T-helper 2 cell (primary cell): ENCODE measurements at places on chromosomes 16 and 17.

DNA sequence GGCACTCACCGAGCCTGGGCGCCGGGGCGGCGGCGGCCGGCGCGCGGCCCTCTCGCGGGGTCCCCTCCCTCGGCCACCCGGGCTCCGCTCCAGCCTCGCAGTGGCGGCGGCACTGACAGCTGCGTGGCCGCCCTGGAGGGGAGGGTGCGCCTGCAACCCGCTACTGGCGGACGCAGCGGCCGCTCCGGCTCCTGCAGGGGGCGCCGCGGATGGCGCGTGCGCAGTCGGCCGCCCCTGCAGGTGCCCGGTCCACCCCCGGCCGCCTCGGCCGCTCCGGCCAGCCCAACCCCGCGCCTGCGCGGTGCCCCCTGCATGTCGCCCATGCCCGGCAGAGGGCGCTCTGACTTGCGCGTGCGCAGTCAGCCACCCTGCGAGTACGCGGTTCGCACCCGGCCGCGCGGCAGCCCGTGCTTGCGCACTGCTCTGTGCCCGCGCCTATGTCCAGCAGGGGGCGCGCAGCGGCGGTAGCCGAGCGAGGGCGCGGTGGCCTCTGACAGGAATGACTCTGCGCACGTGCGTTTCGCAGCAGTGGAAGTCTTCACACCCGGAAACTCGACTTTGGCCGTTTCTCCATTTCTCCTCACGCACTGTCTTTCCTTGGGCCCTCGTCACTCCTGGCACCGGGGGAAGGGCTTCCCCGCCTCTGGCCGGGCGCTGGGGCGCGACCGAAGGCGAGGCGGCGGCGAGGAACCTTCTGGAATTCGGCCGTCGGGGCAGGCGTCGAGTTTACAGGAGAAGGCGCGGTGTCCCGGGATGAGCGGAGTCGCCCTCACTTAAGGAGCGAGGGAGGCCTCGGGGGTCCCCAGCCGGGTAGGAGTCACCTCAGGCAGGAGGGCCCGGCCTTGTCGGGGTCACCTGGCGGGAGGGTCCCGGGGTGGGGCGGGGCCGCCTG, at the start of gene ABCA3:
Gene ABCA3, minus strand, starts transcription at position 165 of the 892 bp plus-strand sequence. CDS start 14,262 bp downstream, outside the sequence.
- peak; percentile 88 for DNase-seq

- no peak for DNase-seq
Measured at GRCh38 chr17:33516645-33517044, 223.6 kb upstream of the ASIC2 start.

GRCh38 chr17:77579682-77580081, 378.8 kb upstream of the TNRC6C start:
- no peak for DNase-seq

DNA sequence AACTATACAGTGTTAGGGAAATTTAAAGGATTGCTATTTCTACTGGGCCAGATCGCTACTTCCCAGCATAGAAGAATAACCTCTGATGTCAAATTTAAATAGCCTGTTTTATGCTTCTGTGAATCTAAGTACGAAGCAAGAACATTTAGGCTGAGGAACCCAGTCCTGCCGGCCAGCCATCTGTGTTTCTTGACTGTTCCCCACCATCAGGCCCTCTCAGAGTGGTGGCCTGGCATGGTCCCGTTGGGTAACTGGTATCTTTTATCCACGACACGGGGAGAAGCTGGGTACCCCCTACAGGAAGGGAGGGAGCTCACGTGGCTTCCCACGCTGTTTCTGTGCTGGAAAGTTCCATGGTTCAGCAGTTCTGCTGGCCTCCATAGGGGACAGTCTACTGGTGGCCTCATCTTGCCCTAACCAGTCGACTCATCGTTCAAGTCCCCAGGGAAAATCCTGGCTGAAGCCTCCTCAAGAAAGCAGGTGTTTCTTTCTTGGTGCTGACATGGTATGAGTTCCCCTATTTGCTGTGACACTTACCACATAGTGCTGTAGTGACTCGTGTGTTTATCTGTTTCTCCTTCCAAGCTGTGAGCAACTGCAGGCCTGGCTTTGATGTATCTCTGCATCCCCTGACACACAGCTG, 201.7 kb upstream of the NLRP1 start:
- DNase-seq = no peak

DNA sequence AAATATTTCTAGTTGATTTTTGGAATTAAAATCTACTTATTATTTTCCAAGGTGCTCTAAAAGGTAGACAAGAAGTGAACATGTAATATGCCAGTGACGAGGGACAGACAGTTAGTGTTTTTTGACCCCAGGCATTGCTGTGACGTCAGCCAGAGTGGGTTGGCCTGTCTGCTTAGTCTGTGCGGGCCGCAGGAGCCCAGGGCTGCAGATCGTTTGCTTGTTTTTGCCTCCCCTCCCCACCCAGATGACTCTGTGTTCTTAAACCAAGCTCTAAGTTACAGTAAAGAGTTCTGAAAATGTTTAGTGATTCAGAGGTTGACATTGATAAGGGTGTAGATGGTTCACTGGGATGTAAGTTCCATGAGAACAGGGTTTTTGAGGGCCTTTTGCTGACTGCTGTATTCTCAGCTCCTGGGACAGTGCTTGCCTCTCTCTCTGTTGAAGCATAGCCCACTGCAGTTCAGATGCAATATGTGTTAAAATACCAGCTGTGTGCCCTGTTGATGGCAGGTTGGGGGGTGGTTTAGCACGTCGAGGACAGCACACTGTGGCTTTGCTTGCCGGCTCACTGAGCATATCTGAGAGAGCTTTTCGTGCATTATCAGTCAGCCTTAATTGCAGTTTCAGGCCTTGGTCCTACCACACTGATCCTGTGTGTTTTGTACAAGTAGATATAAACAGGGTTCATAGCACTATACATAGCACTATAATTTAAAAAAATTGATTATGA, 64.8 kb downstream of the SEC14L1 start:
- DNase-seq = no peak

DNA sequence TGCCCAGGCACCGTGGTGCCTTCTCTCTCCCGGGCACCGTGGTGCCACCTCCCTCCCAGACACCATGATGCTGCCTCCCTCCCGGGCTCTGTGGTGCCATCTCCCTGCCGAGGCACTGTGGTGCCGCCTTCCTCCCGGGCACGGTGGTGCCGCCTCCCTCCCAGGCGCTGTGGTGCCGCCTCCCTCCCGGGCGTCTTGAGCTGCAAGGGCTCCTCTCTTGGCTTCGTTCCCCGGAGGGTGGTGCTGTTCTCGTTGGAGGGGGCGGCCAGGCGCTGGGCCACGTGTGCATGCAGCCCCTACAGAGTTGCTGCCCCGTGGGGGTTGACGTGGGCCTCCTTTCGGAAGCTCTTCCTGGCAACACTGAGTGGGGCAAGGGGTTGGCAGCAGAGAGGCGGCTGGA, 8.2 kb downstream of the CENPX start:
- DNase-seq = no peak

GRCh38 chr17:74843352-74843627, 16.4 kb downstream of the GRIN2C start:
- no peak for DNase-seq

DNA sequence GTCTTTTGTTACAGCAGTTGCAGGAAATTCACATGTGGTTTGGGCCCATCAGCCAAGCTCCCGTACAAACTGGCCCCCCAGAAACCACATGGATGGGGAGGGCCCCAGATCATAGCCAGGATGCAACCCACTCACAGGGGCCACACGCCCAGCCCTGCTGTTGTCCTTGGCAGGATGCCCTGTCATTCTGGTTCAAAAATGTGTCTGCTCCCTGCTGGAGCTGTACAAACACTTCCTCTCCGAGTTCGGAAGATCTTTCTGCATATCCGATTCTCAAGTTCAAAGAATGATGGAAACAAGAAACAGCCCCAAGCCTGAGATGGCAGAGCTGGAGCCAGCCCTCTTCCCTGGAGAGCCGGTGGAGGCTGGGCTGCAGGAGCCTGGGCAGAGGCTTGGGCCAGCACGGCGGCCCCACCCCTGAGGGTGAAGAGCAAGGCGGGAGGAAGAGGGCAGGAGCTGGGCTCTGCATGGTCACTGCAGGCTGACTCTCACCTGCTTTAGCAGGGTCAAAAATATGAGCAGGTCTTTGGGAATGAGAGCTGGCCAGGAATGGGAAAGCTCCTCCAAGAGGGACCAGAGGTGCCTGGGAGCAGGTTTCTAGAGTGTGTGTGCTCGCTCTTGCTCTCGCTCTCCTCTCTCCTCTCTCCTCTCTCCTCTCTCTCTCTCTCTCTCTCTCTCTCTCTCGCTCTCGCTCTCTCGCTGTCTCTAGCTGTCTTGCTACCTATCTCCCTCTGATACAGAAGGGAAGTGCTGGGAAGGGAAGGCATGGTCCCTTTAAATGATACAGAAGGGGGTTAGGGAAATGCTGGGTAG, 34.7 kb upstream of the ENPP7 start:
- DNase-seq = no peak

GRCh38 chr16:89051521-89052166, 42.0 kb upstream of the ACSF3 start:
- DNase-seq = no peak

GRCh38 chr16:30124985-30125379, 2.0 kb upstream of the MAPK3 start:
- DNase-seq = no peak

GRCh38 chr16:73317321-73317857, 269.5 kb upstream of the ZFHX3 start:
- no peak for DNase-seq

DNA sequence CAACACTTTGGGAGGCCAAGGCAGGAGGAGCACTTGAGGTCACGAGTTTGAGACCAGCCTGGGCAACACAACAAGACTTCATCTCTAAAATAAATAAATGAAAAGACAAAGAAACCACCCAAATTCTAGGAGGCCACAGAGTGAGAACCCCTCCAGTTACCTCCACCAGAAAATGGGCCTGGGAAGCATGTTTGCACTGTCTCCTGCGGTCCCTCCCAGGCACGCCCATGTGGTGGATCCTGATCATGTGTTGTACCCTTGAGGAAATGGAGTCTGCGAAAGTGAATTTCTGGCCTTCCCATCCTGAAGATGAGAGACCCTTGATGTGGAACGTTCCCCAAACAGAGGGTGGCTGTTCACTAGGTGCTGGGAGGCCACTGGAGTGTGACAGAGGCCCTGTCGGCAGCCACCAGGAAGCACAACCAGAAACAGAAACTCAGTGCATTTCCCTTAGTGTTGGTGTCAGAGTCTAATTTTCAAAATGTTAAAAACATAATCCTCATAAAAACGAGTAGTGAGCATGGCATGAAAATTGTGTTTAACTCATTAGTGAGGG, 19.2 kb upstream of the USP22 start:
- DNase-seq = no peak

DNA sequence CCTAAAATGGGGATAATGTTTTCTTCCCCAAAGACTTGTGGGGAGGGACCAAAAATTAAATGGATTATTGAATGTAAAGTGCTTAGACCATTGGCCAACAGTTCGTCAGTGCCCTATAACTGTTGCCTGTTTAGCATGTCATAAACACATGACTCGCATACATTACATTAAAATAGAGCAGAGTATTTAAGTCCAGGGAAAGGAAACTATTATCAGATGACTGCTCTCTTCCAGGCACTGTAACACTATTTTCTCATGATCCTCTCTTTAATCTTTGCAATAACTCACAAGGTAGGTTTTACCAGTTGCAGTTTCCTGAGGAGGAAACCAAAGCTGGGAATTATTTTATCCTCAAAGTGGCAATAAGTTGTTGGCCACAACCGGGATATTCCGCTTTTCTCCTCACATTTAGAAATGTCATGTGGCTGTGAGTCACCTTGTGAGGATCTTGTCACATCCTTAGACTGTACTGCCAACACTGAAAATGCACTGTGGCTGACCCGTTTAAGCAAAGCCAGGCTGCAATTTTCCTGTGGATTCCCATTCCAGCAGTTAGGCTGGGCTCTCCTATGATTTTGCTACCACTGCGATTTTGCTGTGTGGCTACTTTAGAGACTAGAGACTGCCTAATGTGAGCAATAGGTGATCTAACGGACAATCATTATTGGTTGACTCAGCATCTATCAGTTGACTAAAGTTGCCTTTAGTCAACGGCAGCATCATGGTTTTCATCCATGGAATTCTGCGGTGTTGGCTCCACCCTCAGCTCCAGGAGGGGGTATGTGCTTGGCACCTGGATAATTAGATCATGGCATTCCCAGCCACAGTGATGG, 58.3 kb upstream of the DHX40 start:
- DNase-seq = no peak

- DNase-seq = no peak
Measured at GRCh38 chr16:4018391-4018790, 97.9 kb downstream of the ADCY9 start.

GRCh38 chr17:73043686-73044581, 48.6 kb downstream of the SLC39A11 start:
- no peak for DNase-seq

DNA sequence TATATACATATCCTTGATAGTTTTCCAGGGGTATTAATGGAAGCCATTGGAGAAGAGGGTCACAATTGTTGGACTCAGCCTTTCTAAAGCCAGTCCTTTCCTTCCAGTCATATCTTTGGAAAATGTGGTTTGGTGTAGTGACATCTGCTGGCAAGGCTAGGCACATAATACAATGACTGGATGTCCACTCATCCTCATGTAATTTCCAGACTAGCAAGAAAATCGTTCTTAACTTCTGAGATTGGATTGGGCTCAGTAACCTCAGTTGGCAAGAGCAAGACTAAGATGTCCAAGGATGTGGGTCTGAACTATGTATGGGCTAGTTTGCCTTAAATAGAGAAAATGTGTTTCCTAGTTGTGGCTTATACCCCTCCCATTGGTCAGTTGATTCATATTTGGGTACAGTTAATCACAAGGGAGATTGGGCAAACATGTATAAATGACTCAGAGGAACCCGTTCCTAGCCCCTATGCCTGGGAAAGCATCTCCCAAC, 8.7 kb upstream of the KAT7 start:
- no peak for DNase-seq

- no peak for DNase-seq
Measured at GRCh38 chr16:54977211-54977610, 46.5 kb downstream of the IRX5 start.

DNA sequence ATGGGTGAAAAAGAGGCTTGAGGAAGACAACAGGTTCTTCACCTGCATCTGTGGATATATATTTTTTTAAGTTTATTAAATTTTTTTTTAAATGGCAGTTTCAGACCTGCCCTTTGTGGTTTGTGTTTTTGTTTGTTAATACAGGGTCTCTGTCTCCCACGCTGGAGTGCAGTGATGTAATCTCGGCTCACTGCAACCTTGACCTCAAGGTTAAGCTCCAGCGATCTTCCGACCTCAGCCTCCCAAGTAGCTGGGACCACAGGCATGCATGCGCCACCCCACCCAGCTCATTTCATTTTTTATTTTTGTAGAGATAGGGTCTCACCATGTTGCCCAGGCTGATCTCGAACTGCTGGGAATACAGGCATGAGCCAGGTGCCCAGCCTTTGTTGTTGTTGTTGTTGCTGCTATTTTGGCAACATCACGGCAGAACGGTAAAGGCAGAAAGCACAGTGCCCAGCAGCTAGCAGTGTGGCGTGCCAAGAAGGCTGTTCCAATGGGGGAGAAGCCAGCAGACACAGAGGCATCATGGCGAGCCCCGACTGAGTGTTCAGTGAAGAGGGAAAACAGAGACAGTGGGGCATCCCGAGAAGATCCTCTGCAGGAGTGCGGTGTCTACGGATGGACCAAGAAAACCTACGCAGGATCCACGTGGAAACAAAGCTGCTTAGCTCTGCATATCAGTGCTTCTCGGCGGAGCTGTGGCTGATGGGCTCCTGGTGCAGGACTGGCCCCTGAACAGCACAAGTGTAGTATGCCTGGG, 19.6 kb downstream of the TMC6 start:
- no peak for DNase-seq
